NCI-H1105 treated with DMSO at 0.1 percent for 48 hours (cell line): ENCODE measurements at places on chromosomes 5 and 9.

GRCh38 chr9:137117269-137117731 is 2.8 kb upstream of the DPP7 start:
- no peak for DNase-seq

GRCh38 chr9:91164724-91165520 is 196.8 kb downstream of the AUH start:
- DNase-seq, result no peak

DNA sequence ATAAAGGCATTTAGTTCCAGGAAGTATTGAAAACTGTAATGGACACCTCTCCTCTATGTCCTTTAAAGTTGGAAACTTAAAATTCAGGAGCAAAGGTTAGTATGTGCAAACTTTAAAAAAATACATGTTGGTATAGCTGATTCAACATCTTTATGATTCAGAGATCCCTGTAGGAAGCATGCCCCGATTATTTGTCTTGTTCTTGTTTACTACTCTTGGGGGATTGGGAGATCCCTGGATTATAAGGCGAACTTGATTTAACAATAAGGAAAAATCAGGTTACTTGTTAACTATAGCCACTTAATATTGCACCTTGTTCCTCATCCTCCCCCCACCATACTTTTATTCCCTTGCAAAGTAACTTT is 1.7 kb downstream of the F2RL1 start:
- DNase-seq, result no peak

GRCh38 chr9:118521261-118521660 is 817.1 kb downstream of the TLR4 start:
- DNase-seq, result no peak

DNA sequence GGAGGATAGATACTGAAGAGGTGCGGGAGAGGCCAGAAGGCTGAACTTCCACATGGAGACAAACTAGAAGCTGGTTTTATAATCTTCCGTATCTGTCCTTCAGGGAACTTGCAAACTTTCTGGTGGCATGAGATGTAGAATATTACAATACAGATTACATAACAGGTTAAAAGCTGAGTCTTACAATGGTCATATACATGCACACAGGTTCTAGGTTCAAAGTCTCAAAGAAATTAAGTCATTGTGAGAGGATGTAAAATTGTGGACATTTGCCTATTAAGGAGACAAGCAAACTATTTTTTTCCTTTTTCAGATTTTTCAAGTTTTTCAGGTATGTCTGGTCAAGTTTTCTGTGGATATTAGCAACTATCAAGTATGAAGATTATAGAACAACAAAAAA is 10.4 kb upstream of the ZSWIM6 start:
- DNase-seq, result no peak

GRCh38 chr9:97803167-97804058 is 49.6 kb upstream of the FOXE1 start:
- DNase-seq, result peak; percentile 76

GRCh38 chr5:172065431-172066065 is 59.1 kb upstream of the FBXW11 start:
- DNase-seq, result no peak

GRCh38 chr5:60540856-60541805 is 158.8 kb downstream of the DEPDC1B start:
- no peak for DNase-seq

GRCh38 chr9:119004618-119004990 is 364.6 kb downstream of the BRINP1 start:
- no peak for DNase-seq

GRCh38 chr5:21680196-21680595 is 1172.9 kb downstream of the CDH12 start:
- no peak for DNase-seq

DNA sequence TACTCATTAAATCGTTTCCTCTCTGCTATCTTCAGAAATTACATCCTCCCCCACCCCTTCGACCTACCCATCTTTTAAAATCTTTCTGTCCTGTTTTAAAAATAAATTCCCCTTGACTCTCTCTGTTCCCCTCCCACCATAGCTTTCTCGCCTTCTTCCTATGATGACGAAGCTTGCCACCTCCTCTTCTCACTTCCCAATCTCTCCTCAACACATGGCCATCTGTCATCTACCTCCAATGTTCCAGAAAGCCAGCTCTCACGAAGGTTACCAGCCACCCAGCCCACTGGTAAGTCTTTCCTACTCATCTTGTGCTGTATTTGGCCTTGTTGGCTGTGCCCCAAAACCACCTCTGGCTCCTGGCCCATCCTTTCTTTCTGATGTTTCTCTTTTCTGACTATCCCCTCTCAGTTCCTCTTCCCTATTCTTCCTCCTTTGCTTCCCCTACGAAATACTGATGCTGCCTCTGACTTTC is 346.3 kb downstream of the ENC1 start:
- no peak for DNase-seq

DNA sequence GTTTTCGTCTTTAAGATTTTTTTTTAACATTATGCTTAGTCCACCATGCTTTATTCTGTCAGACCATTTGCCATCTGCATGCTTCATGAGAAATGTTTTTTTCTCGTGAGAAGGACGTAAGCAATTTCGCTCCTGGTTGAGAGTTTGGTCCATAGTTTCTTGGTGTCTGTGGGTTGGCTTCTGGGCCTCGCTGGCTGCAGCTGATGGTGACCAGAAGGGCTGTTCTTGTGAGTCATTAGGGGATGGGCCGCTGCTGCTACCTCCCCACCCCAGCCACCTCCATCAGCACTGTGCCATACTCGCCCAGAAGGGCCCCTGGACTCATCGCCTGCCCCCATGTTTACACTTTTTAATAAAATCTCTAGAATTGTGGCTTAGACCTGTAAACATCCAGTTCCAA is 11.4 kb downstream of the SYK start:
- DNase-seq, result no peak

- DNase-seq, result no peak
These were observed 76.1 kb upstream of the CXCL14 start for GRCh38 chr5:135654761-135655467.

DNA sequence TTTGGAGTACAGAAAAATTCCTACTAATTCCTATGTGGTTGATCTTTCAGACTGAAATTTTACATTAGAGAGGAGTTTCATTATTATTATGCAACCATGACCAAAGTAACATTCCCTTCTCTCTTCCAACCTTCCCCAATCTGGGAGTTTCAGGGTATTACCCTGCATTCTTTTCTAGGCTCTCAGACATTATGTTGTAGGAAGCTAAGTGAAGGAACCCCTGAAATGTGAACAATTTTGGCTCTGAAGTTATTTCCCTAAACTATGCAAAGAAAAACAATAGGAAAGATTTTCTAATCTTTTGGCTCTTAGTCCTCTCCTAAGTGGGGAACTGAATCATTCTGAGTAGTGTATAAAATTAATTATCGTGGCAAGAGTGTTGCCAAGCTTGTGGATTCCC is 63.3 kb upstream of the ZFAND5 start:
- DNase-seq, result no peak

GRCh38 chr5:177595991-177596774 is 3.7 kb upstream of the B4GALT7 start:
- DNase-seq, result no peak

DNA sequence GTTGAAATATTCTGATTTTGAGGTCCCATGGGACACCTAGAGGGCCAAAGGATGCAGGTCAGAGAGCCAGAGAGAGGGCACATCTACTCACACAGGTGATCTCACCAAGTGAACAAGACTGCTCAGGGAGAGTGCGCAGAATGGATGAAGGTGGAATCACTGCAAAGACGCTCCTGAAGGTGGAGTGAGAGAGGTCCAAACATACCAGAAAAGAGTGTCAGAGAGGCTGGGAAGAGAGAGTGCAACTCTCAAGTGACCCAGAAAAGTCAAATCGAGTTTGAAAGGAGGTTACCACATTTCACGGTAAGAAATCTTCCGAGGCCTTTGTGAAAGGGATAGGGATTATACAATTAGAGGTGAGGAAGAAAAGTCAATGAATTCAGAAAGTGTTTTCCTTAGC is 173.4 kb downstream of the EPB41L4A start:
- no peak for DNase-seq

DNA sequence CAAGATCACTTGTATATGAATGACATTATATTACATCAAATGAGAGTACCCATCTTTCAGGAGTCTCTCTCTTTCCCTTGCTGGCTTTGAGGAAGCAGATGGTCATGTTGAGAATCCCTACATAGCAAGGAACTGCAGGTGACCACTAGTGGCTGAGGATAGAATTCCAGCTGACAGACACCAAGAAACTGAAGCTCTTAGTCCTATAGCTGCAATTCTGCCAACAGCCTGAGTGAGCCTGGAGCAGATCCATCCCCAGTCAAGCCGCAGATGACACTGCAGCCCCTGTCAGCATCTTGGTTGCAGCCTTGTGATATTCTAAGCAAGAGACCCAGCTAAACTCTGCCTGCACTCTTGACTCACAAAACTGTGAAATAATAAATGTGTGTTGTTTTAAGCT is 531.5 kb downstream of the CSNK1G3 start:
- no peak for DNase-seq

GRCh38 chr9:86713470-86713869 is 233.8 kb downstream of the GAS1 start:
- DNase-seq, result no peak

- no peak for DNase-seq
These were observed 629.3 kb upstream of the ST8SIA4 start for GRCh38 chr5:101532430-101532829.

DNA sequence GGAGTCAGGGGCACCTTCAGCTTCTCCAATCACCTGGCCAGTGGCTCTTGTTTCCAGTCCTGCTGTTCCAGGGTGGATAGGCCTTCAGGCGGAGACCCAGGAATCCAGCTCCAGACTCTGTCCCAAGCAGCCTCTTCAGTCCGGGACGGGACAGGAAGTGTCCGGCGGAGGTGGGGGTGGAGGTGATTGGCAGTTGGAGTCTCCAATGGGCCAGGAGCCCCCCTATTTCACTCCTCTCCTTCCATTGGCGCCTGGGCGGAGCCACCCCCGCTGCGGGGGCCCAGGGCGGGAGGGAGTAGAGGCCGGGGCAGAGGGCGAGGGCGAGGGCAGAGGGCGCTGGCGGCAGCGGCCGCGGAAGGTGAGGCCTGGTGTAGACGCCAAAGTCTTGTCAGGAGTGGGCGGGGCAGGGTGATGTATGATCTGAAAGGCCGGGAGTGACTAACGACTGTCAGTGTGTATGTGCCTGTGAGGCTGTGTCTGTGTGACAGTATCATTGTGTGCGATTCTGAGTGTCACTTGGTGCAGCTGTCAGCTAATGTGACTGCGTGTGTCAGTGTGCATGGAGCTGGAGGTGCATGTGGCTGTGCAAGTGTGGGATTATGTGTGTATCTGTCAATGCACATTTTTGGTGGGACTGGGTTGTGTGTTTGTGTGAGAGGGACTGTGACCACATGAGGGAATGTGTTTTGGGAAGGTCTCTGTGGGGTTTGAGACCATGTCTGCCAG is at the start of gene IL11RA:
Gene IL11RA, plus strand, starts transcription at position 310 of the 726 bp plus-strand sequence. CDS start 3,033 bp downstream, outside the sequence.
- peak; percentile 35 for DNase-seq

DNA sequence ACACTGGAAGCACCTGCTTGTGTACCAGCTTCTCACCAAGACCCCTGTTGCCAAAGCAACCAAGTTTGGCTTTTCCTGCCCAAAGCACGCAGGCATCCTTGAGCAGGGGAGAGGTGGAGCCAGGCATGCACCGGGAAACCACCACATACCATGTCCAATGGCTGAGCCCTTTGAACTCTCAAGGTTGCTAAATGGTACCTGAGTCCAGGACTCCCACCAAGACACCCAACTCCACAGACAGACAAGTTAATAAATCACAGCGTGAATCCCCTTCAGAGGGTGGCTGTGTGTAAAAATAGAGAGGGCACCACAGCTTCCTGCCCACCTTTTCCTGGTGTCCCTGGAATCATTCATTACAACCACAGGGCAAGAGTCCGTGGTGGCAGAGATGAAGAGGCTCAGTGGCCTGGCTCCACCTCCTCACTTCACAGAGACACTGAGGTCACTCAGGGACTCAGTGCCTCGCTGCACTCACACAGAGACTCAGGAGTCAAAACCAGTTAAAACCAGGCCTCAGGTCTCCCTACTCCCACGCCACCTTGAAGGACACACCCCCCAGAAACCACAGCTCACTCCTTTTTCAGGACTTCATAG is 143.7 kb downstream of the C5orf15 start:
- no peak for DNase-seq

GRCh38 chr9:5869315-5870019 is 21.2 kb upstream of the MLANA start:
- DNase-seq, result no peak

- DNase-seq, result no peak
These were observed 102.6 kb downstream of the XRCC4 start for GRCh38 chr5:83179966-83180365.

- DNase-seq, result no peak
These were observed 239.9 kb downstream of the FSTL4 start for GRCh38 chr5:133372293-133372937.

- peak; percentile 42 for DNase-seq
These were observed 17.0 kb downstream of the FOCAD start for GRCh38 chr9:20701060-20701459.

GRCh38 chr5:145774442-145774841 is 60.7 kb downstream of the PRELID2 start:
- DNase-seq, result no peak

- DNase-seq, result peak; percentile 83
These were observed 21.7 kb downstream of the XRCC4 start for GRCh38 chr5:83099001-83099400.

DNA sequence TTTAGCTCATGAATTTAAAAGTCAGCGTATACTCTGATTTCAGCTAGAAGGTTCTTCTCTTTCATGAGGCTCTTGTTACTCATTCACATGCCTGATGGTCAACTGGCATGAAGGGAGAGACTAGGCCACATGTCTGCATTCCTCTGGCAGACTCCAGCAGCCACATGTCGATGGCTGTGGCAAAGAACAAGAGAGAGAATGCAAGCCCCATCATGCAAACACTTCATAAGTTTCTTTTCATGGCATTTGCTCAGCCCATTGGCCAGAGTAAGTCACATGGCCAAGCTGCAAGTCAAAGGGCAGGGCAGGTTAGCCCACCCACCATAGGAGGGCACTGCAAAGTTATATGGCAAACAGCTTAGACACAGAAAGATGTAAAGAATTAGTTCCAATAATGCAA is 5.4 kb downstream of the KCNV2 start:
- DNase-seq, result no peak

DNA sequence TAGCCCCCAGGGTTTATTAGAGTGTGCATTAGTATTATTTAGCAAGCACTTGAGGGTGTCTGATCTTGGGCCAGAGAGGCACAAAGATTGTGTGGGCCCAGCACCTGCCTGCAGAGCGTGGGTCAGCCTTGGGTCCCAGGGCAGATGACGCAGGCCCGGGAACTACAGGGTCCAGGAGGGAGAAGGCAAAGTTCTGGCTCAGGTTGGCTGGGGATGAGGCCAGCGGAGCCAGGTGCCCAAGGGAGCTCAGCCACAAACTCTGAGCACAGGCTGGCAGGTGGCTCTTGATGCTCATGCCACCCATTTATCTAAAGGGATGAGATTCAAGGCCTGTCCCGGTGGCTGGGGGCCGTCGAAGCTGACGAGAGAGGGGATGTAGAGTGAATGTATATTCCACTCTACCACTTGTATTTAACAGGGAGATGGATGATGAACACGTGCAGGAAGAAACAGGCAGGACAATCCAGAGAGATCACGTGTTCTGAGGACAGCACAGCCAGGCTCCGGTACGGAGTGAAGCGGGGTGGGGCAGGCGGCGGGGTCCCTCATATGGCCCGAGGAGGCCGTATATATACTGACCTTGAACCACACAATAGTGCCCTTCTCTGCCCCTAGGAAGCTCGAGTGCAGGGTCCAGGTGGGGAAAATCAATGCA is 818 bp upstream of the OBP2A start:
- no peak for DNase-seq

- no peak for DNase-seq
These were observed 10.6 kb upstream of the SHC3 start for GRCh38 chr9:89189215-89189614.

GRCh38 chr5:14440582-14441431 is 140.8 kb upstream of the OTULINL start:
- DNase-seq, result peak; percentile 39
